ENCODE measurements at places on chromosomes 7 and 10.

DNA sequence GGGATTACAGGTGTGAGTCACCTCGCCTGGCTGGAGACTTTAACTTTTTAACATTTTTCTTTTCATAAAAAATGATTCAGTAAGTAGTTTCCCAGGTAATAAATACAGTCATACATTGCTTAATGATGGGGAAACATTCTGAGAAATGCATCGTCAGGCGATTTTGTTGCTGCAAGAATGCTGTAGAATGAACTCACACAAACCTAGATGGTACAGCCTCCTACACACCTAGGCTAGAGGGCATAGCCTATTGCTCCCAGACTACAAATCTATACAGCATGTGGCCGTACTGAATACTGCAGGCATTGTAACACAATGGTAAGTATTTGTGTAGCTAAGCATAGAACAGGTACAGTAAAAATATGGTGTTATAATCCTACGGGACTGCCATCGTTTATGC is 108.5 kb upstream of the SFMBT2 start:
- DNase-seq: no peak

- DNase-seq: no peak
These were observed 6.0 kb downstream of the KIF5B start for GRCh38 chr10:32050177-32050576.

DNA sequence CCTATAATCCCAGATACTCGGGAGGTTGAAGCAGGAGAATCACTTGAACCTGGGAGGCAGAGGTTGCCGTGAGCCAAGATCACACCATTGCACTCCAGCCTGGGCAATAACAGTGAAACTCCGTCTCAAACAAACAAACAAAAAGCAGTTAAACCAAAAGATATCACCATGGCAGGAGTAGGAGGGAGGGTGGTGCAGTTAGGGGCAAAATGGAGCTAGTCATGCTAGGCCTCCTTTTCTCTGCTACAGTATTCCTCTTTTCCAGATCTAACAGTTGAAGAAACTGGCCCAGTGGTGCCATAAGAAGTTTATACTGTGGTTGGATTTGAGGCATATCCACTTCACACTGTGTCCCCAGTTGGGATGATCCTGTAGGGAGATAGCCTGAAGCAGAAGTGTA is 261.6 kb downstream of the SKIDA1 start:
- DNase-seq: no peak

DNA sequence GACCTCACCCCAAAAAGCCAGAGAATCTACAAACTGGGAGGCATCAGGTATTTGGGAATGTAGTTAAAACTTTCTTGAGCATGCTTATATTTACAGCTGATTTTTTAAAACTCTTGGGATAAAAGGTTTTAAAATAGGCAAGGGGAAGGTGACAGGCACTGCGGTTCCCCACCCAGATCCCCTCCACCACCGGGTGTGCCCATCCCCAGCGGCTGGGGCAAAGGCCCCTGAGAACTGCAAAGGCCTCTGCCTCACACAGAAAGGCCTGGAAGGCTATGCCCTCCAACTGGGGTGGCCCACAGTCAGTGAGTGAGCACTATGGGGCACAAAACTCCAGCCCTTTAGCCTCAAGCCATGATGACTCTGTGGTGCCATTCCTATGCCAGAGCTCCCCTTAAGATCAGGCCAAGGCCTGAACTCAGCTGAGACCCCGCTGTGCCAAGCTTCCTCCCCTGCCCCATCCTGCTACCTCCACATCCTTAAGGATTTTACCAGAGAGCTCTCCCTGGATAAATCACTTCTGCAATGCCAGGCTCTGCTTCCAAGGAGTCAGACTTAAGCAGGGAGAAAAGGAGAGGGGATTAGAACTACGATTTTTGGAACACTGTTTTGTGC is 299.1 kb downstream of the GRID1 start:
- no peak for DNase-seq

DNA sequence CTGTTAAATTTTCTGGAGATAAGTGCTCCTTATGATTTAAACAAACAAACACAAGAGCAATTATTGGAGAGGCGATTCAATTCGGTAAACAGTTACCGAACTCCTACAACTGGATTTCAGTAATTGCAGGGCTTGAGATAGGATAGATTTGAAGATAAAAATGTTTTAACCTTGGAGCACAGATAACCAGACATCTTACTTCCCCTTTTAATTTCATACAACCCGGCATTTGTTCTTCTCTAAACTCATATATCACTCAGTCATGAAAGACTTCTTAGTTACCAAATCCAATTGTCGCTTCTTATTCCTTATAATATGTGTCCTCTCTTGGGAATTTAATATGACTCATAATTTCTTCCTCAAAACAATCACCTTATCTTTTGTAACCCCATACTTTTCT is 235.9 kb upstream of the CSTF2T start:
- no peak for DNase-seq

- DNase-seq: no peak
These were observed 53.9 kb upstream of the EFCAB10 start for GRCh38 chr7:105635197-105635596.

DNA sequence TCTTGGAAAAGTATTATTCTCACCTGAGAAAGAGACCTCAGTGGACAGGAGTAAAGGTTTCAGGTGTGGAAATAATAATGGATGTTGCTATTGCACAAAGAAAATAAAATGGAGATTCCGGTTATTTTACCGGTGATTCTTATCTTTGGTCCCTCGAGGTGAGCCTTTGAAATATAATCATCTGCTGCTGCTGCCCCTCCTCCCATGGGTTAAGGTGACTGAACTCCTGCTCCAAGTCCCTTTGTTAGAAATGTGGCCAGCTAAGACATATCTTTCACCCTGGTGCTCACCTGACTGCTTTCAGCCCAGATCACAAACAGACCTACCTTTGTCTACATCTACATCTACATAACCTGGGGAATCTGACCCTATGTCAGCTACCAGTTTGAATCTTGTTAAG is 5.7 kb downstream of the CUBN start:
- DNase-seq: no peak

DNA sequence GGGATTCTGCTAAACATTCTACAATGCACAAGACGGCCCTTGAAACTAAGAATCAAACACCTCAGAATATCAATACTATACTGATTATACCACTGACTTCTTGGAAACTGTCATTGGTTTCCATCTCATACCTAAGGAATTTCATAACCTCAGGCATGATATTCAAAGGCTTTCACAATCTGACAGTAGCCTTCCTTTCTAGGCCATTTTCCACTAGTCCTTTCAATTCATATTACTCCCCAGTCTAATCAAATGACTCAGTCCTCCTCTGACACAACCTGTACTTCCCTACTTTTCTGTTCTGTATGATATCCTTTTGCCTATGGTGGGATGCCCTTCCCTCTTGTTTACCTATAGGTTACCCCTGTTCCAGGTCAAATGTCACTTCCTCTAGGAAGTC is 48.3 kb downstream of the CSTF2T start:
- DNase-seq: no peak

- no peak for DNase-seq
These were observed 169.6 kb upstream of the PDE1C start for GRCh38 chr7:32239764-32240163.

GRCh38 chr7:149443523-149443922 is 17.3 kb downstream of the ZNF777 start:
- DNase-seq: no peak

DNA sequence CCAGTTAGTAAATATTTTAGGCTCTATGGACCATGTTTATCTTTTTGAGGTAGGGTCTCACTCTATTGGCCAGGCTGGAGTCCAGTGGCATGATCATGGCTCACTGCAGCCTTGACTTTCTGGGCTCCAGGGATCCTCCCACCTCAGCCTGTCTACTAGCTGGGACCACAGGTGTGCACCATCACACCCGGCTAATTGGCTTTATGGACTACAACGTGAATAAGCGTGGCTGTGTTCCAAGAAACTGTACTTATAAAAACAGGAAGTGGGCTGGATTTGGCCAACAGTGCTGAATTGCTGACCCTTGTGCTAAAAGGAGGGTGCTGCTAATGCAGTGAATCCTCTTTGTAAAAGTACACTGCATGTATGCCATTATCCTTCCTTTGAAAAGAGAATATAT is 111.7 kb upstream of the CDK13 start:
- DNase-seq: no peak

DNA sequence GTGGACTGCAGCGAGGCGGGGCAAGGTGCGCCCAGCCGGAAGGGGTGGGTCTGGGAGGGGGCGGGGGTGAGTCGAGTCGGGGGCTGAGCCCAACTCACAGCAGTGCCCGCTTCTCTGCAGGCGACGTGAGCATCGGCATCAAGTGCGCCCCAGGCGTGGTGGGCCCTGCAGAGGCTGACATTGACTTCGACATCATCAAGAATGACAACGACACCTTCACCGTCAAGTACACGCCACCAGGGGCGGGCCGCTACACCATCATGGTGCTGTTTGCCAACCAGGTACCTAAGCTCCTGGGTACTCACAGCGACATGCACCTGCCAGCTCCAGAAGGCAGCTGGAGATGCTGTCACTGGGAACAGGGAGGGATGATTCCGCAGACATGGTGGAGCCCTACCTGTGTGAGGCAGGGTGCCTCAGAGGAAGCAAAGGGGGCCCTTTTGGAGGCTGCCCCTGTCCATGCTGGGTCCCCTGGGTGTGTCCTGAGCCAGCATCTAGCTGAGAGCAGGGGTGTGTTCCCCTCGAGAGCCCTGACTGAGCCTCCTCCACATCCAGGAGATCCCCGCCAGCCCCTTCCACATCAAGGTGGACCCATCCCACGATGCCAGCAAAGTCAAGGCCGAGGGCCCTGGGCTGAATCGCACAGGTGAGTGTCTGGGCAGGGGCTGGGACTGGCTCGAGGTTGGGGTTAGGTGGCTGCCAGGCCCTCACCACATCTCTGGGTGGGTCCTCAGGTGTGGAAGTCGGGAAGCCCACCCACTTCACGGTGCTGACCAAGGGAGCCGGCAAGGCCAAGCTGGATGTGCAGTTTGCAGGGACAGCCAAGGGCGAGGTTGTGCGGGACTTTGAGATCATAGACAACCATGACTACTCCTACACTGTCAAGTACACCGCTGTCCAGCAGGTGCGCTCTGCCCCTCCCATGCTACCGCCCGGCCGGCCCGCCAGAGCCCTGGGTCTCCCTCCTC is 12.8 kb downstream of the FLNC start:
- no peak for DNase-seq

DNA sequence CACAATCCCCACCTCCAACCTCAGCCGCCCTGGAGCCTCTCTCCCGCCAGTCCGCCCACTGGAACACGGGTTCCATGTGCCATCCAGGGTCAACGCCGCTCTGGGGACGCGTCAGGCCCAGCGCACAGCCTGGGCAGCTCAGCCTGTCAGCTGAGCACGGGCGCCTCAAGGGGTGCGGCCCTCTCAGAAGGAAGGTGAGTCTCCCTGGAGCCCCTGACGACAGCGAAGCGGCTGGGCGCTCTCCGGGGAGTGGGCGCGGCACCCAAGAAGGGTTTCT is 1.2 kb upstream of the SLC18A3 start:
- DNase-seq: no peak

DNA sequence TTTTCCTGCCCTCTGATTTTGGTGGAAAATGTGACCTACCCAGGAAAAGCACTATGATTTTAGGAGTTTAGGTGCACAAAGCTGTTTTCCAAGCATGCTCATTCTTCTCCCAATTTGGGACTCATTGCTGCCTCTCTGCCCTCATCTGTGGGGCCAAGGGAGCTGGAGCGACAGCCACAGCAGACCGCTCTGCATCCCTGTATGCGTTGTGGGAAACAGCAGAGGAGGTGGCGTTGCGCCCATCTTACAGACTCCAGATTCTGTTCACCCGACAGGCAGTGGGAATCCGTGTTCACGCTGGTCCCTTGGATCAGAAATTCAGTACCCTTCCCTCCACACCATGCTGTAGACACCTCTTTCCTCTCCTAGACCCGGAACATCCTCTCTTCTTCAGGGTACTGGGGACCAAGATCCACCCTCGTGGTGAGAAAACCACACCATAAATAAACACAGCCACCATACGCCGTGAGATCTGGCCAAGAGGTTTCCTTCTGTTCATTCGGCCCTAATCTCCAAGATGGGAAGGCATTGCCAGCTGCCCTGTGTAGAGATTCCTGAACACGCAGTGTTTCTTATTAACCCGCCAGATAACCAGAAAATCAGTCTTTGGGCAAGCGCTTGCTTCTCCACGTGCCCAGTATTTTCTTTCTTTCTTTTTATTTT is 87.9 kb downstream of the CUX1 start:
- no peak for DNase-seq

GRCh38 chr7:4856336-4857057 is 5.3 kb downstream of the PAPOLB start:
- no peak for DNase-seq

- no peak for DNase-seq
These were observed 548.4 kb downstream of the CNTNAP2 start for GRCh38 chr7:146665023-146665422.

GRCh38 chr7:151992375-151992774 is 33.1 kb upstream of the GALNT11 start:
- peak; percentile 58 for DNase-seq

DNA sequence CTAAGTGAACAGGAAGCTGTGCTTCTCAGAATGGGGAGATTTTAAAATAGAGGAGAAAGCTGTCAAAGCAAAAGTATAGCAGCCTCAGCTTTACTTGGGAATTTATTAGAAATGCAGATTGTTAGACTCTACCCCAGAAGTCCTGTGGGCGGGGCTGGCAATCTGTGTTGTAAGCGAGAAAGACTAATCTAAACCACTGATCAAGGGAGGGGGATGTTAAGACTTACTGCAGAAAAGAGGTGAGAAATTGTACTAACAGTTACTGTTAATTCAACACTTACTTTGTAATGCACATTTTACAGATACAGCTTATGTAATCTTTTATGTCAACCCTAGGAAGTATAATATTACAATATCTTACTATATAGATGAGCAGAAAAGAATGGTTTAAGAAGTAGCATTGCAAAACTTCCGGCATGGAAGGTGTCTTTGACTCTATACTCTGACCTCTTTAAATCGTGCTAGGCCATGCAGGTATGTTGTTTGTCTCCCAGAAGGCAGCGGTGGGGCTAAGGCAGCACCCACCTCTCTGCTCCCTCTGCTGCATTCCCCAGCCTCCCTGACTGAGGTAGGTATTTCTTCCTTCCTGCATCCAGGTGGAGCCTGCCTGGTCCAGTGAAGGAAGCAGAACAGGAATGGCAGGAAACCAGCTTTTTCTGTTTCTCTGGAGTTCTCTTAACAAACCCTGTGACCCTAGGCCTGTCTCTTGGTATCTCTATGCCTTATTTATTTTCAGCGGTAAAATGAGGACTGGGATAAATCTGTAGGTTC is 462.2 kb downstream of the AUTS2 start:
- DNase-seq: no peak

DNA sequence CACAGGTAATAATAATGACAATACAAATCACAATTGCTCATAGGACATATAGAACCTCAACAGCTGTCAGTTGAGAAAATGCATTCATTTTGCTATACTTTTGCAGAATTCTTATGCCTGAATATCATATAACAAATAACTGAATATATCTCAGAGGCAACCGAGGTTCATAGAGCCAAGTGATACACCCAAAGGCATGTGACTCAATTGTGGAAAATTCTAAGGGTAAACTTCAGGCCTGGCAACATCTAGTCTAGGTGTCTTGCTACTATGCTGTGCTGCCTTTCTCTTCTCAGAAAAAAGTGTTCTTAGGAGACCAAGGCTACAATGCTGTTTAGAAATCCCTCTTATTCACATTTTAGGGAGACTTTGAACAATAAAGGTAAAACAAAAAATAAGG is 270.7 kb downstream of the BAMBI start:
- no peak for DNase-seq

- DNase-seq: no peak
These were observed 77.6 kb downstream of the KCNMA1 start for GRCh38 chr10:77560052-77560451.

Measured in stimulated activated CD4-positive, alpha-beta T cell treated with anti-CD3 and anti-CD28 coated beads, Interleukin-15, amount 100 ng/mL, for 24 hours (primary cell).